NCI-H1105 (cell line): ENCODE measurements at places on chromosomes 3 and 15.

GRCh38 chr3:116007000-116007399 is 383.7 kb downstream of the GAP43 start:
- DNase-seq: no peak

GRCh38 chr3:194300382-194300758 is 50.8 kb downstream of the CPN2 start:
- DNase-seq: no peak

- peak; percentile 93 for DNase-seq
Observed at GRCh38 chr15:70196372-70197316, 98.9 kb upstream of the TLE3 start.

DNA sequence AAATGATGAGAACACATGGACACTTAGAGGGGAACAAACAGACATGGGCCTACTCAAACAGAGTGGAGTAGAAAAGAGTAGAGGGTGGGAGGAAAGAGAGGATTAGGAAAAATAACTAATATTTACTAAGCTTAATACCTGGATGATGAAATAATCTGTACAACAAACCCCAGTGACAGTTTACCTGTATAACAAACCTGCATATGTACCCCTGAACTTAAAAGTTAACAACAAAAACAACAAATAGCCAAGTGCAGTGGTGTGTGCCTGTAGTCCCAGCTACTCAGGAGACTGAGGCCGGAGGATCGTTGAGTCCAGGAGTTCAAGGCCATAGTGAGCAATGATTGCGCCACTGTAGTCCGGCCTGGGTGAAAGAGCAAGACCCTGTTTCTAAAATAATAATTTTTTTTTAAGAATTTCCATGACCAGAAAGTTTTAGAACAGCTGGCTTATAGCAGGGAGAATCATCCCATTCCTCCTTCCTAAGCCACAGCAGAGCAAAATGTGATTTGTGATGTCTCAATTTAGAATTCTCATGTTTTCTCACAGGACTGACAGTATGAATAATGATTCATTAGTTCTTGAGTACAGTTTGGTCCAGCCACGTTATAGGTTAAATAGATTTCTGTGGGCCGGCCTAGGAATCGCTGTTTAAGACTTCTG is 150.0 kb downstream of the ZNF609 start:
- DNase-seq: no peak

- DNase-seq: no peak
Observed at GRCh38 chr15:59894835-59895234, 109.3 kb upstream of the FOXB1 start.
